ENCODE measurements at places on chromosomes 5 and 9.
A peak's percentile ranks its signal among the peaks of the same experiment; 100 is the strongest.

DNA sequence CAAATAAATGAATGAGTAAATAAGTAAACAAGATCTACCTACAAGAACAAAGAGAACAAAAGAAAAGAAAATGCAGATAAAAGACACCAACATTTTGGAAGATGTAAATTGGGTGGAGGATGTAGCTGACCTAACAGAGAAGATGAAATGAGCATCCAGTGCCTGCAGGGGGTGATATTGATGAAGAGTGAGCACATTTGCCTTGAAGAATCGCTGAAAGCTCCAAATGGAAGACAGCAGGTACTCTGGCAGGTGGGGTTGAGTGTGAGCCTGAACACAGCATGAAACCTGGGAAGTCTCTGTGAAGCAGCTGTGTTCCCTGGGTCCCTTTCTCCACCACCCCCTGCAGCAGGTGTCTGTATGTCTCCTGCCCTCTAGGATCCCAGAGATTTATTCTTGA lies 125.6 kb downstream of the NXNL2 start:
- DNase-seq, result no peak

GRCh38 chr5:141483902-141484301 lies 928 bp upstream of the PCDHGC4 start:
- no peak for DNase-seq

DNA sequence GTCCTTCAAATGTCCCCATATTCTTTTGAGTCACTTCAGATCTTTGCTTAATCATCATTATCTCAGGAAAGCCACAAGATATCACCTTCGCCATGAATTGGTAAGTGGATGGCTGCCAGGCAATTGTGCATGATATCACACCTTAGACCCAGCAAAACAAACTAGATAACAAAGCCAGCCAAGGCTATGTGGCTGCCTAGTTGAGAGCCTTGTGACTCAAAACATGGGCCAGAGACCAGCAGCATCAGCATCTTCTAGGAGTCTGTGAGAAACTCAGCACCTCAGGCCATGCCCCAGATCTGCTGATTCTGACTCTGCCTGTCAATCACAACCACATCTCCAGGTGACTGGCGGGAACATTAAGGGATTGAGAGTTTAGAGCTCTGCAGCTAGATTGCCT lies 82.8 kb downstream of the SLIT3 start:
- no peak for DNase-seq

DNA sequence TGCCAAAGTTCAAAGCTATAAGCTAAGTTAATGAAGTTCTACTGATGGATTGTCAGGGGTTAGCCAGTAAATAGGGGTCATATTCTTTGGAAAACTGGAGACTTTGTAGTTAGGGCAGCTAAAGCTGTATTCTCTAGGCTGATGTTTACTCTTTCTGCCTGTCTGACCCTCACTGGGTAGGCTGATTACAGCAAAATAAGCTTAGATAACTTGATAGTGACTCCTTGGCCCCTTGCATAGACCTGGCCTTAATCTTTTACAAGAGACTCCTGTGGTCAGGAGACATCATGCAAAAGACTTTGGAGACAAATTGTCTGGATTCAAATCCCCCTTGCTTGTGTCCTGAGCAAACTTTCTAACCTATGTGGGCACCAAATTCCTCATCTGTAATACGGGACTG lies 314.4 kb upstream of the MSX2 start:
- DNase-seq, result no peak

- no peak for DNase-seq
Measured at GRCh38 chr5:172926796-172927195, 32.4 kb upstream of the RPL26L1 start.

DNA sequence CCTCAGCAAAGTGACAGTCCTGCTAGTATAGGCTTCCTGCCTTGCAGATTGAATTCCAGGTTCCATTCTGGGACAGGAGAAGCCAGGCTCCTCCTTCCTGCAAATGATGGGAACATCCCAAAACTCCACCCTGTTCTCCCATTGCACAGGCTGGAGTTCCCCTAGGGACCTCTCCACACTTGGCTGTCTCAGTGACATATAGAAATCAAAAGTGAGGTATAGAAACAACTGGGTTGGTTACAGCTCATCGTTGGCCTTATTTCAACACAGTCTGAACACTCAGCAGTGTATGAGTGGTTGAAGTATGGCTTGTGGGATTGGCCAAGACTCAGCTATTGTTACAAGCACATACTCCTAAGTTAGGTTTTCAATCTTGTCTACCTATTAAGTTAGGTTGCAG lies 157.8 kb upstream of the FTMT start:
- DNase-seq, result no peak

DNA sequence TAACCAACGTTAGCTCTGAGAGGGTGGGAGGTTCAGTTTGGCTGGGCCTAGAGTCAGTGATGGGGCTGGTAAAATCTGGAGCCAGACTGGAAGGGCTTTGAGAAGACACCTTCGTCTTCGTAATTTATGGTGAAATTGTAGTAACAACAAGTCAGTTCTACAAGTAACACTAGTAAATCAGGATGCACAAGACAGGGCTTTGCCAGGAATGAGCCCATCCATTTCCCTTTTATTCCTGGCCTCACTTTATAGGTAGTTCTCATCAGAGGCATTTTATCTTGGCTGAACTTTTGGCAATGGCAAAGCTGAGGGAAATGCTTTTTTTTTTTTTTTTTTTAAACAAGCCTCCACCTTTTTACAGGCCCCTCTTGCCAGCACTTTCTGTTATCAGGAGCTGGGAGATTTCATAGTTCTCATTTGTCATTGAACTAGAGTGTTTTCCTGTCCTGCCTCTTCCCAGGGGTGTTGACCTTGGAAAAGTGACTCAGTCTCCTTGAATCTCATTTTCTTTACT lies 110.5 kb upstream of the KLF4 start:
- DNase-seq, result no peak

DNA sequence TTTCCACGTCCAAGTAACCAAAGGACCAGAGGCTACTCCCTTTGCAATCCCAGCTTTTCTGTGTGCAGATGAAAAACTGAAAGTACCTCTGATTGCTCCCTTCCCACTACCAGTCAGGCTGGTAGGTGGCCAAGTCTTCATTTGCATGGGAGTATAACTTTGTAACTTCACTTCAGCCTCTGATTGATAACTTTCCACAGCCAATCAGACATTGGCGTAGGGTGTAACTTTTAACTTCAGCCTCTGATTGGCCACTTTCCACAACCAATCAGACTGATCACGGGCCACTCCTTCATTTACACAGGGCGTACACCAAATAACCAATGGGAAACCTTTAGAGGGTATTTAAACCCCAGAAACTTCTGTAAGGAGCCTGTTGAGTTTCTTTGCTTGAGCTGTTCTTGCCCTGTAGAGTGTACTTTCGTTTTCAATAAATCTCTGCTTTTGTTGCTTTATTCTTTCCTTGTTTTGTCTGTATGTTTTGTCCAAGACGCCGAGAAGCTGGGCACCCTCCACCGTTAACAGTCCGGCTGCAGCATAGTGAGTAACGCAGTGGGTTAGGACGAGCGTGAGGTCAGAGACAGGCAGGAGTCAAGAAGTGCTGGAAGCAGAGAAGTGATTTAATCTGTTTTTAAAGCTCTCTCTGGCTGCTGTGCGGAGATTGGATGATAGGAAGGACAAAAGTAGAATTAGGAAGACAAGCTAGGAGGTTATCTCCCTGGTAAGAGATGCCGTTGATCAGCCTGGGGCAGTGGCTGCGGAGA lies 3.5 kb upstream of the EXOSC2 start:
- peak; percentile 73 for DNase-seq

- DNase-seq, result no peak
Measured at GRCh38 chr5:75526070-75526469, 14.4 kb downstream of the POLK start.

GRCh38 chr5:146240951-146241350 lies 37.5 kb downstream of the RBM27 start:
- no peak for DNase-seq

DNA sequence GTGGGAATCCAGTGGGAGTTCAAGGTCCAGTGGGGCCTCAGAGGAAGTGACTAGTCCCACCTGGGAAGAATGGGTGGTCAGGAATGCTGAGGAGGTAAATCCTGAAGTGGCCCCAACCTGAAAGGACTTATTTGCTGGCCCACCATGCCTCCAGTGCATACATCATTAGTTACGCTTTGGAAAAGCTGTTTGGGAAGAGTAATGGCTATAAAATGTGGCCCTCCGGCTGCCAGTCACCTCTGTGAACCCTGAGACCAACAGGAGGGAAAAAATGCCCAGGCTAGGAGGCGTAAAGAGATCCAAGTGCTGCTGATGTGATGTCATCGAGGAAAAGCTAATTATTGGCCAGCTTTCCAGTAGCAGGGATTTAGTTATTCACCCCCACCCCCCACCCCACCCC lies 2.7 kb upstream of the SLC26A2 start:
- DNase-seq, result no peak

GRCh38 chr5:30121043-30121442 lies 1072.4 kb upstream of the CDH6 start:
- peak; percentile 24 for DNase-seq

DNA sequence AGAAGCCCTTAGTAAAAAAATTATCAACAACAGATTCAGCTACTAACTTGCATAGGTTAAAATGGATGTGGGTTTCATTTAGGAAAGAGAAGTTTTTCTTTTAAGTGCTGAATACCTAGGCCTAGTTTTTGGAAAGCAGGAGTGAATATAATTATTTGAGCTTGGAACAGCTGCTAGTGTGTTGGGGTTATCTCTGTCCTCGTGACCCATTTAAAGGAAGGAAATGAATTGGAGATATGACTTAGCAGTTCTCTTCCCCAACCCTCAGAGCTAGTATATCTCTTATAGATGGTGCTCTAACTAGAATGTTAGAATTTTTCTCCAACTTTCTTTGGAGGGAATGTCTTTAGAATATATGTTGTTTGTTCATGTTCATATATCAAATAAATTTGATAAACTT lies 38.6 kb downstream of the ZNF366 start:
- no peak for DNase-seq

DNA sequence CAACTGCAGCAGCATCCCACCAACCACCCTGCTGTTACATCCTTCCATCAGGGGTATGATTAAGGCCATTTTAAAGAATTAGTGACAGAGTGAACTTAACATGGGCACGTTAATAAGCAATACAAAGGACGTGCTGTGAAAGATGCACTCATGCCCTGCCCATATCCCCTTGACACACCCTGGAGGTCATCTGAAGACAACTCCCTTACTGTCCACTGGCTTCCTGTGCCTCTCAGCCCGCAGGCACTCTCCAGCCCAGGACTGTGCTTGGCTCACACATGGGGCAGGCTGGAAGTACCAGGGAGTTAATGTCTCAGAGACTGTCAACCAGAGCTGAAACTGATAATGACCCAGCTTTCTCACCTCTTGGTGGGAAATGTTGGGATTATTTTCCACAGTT lies 81.8 kb downstream of the TRIM36 start:
- DNase-seq, result no peak

DNA sequence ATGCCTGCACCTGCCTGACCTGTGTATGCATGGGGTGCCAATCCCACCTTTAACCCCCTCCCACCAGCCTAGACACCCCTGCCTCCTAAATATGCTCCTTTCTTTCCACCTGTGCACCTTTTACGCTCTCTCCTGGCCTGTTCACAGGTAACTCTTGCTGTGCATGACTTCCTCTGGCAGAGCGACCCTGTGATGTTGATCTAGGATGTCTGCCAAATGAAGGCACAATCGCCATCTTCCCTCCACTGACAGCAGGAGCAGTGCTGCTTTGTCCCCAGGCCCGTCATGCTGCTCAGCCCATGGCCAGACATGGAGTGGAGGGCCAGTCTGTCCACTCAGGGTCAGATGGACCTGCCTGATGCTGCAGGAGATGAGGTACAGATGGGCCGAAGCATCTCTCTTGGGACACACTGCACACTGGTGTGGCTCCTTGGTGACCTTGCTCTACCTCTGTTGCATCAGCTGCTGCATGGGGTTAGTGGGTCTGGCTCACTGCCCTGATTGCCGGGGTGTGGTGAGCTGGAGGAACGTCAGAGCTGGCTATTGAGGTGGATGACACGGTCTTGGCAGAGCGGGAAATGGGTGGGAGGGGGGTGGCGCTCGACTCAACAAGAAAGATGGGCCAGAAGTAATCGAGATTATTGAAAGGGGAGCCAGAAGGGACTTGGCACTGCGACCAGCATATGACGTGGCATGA lies 101.7 kb upstream of the PITX1 start:
- DNase-seq, result no peak

DNA sequence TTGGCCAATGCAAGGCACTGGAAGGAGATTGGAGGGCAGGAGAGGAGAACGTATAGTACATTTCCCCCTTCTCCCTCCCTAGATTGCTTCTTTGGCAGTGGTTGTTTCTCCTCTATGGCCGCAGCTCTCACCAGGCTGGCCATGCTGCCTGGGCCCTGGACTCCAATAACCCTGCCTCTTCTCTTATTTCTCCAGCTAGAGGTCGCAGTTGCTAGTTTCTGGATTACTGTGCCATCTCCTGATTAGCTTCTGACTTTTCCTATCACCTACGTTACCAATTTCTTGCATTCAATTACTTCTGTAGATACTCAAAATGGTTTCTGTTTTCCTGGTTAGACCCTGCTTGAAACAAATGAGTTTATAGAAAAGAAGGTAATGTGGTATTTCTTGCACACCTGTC lies 2.4 kb upstream of the MACIR start:
- DNase-seq, result no peak

DNA sequence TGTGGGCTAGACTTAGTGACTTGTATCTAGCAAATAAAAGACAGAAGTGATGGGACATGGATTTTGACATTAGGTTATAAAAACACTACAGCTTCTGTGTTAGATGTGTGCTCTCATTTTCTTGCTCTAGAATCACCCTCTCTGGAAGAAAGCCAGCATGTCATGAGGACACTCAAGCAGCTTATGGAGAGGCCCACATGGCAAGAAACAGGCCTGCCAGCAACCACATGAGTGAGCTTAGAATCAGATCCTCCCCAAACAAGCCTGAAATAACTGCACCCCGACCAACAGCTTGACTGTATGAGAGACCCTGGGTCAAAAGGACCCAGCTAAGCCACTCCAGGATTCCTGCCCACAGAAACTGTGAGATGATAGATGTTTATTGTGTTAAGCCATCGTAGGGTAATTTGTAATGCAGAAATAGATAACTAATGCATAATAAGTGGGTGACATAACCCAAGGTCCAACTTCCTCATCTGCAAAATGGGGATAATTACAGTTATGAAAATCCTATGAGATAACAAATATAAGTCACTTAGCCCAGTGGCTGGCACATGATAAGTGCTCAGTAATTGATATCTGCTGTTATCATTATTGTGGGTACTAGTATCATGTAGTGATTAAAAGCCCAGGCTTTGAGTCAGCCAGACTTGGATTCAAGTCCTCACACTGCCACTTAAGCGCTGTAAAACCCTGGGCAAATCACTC lies 86.5 kb downstream of the KLHL3 start:
- no peak for DNase-seq

GRCh38 chr5:116696366-116696765 lies 121.7 kb upstream of the SEMA6A start:
- DNase-seq, result no peak

DNA sequence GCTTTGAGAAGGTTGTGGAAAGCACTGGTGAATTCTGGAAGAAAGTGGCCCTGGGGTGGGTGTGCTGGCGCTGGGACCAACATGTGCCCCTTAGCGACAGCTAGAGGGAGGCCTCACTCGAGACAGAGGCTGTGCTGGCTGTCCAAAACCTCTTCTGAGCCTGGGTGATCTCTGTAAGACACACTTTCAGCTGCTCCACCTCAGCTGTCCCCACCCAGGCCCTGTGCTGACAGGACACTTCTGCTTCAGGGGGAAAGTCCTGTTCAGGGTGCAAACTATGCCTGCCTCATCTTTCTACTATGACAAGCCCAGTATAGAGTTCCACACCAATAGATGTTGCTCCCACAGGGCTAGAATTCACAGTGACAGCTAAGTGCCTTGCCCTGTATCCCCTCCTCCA lies 426.4 kb downstream of the MED10 start:
- no peak for DNase-seq

GRCh38 chr5:162230348-162230747 lies 162.8 kb downstream of the GABRG2 start:
- DNase-seq, result no peak

GRCh38 chr5:126911986-126912385 lies 118.4 kb downstream of the MARCHF3 start:
- no peak for DNase-seq
